Putamen (tissue), 1 donor: ENCODE measurements at places on chromosomes 16 and 17.

DNA sequence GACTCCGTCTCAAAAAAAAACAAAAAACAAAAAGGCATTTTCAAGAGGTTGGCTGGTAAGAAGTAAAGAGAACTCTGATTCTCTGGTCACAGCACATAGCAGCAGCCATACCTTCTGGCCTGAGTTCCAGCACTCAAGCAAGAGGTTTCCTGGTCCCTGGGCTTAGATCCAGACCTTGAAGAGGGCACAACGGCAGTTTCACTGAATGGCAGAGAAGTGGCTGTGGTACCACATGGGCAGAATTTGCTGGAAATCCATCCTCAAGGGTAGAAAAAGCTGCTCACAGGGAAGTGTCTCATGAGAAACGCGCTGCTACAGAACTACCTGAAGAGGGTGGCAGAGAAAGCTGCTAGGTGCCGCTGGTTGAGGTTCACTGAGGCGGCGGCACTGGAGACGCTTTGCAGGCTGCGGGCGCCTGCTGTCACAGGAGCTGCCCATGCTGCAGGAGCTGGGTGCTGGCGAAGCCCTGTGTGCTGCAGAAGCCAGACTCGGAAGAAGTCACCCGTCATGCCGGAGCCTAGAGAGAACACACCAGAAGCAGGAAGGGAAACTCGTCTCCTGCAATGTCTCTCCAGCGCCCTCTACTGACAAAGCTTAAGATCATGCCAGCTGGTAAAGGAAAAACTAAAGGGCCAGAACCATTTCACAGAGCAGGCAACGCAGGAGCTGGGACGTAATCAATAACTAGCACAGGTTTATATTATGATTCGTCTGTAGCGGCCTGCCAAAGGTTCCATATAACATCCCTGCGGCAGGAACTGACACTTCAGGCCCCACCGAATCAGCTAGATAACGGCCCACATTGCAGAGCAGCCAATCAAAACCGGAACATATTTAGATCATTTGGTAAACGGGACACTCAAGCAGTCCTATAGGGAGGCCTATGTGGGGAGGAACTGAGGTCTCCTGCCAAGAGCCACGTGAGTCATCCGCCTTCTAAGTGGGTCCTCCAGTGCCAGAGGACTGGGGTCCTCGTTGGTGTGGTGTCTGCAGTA, 5.4 kb upstream of the ZNF213 start:
- DNase-seq: peak; percentile 87

- no peak for DNase-seq
These were observed 80.0 kb upstream of the CDH5 start for GRCh38 chr16:66286527-66286926.

DNA sequence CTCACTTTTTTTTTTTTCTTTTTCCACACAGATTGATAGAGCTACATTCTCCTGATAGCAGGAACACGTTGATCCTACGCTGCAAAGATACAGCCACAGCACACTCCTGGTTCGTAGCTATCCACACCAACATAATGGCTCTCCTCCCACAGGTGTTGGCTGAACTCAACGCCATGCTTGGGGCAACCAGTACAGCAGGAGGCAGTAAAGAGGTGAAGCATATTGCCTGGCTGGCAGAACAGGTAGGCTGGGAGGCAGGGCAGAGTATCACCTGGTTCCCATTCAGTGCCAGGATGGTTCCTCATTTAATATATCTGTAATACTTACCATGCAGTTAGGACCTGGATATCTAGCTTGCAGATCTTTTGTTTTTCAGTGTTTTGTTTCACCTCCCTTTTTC, 51.1 kb upstream of the VPS4A start:
- DNase-seq: no peak

- no peak for DNase-seq
These were observed 34.6 kb downstream of the SLC38A8 start for GRCh38 chr16:84007965-84008364.

DNA sequence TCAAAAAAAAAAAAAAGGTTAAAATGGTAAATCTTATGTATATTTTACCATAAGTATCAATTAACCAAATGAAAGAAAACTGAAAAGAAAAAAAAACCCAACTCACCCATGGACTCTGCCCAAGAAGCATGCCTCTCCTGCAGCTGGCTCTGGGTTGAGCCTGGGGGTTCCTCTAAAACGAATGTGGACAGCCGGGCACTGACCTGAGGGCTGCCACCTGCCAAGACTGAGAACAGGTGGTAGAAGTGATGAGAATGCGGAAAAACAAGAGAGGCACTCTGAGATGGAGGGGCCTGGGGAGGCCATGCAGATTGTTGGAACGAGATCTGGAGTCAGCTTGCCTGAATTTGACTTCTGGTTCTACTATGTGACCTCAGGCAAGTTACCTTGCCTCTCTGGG, 85.5 kb upstream of the MSI2 start:
- DNase-seq: no peak

- DNase-seq: no peak
These were observed 573 bp downstream of the CHST6 start for GRCh38 chr16:75494661-75495075.

DNA sequence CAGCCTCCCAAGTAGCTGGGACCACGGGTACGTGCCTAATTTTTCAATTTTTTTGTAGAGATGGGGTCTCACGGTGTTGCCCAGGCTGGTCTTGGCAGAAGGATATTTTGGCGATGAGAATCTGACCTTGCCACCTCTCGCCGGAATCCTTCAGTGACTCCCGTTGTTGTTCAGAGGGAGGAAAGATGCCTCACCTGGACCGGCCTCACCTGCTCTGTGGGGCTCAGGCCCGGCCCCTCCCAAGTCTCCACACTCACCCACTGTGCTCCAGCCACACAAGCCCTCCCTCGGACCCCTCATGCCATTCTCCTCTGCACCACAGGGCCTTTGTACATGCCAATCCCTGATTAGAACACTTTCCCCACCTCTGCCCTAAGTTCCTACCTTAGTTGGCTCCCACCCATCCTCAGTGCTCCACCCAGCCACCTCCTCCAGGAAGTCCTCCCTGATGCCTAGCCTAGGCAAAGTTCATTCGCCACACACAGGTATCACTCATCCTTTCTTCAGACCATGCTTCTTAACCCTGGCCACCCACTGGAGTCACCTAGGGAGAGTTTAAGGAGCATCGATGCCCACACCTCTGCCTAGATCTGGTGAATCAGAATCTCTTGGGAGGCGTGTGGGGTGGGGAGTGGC, 136.1 kb downstream of the GSG1L start:
- DNase-seq: no peak

- no peak for DNase-seq
These were observed 16.0 kb downstream of the RNF43 start for GRCh38 chr17:58401287-58401686.

DNA sequence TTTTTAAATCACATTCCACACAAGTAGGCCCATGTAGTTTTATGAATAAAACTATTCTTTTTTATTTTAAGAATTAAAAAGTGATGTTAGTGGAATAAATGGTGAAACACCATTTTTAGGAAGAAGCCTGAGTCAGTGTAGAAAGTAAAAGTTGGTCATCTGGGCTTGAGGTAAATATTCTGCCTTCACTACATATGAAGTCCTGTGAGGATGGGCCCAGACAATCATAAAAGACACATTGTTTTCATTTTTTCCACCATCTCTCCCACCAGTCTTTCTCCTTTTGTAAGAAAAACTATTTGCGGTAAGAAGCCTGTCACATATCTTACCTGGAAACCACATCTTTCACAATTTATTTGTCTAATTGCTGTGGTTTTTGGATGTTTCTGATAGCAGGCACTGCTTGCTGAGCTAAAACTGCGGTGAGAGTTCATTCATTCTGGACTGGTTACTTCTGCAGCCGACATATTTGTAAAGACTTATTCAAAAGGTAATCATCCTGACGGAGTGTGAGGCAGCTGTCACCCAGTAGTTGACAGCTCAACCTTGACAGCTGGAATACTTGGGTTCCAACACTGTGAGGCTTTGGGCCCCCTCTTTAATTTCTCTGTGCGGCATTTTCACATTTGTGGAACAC, 10.6 kb upstream of the RFFL start:
- no peak for DNase-seq

- peak; percentile 15 for DNase-seq
These were observed 313.7 kb downstream of the MAF start for GRCh38 chr16:79286646-79287423.

GRCh38 chr17:62572888-62573401, 54.5 kb upstream of the MRC2 start:
- DNase-seq: no peak

DNA sequence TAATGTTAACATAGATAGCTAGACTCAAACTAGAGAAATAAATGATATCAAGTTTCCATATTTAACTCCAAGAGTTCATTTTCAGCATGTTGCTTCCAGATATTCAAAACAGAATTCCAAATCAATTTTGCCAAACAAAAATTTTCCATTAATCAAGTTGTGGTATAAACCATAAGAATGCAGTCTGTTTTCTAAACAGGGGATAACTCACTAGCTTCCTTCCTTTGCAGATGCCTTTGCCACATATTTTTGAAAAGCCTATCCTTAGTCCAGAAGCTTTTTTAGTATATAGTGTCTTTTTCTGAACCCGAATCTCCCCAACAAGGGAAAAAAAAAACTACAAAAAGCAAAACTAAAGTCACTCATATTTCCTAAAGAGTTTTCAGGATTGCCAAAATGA, 61.5 kb downstream of the HELZ start:
- DNase-seq: no peak

GRCh38 chr17:45385331-45385997, 47.2 kb downstream of the ARHGAP27 start:
- DNase-seq: peak; percentile 75

DNA sequence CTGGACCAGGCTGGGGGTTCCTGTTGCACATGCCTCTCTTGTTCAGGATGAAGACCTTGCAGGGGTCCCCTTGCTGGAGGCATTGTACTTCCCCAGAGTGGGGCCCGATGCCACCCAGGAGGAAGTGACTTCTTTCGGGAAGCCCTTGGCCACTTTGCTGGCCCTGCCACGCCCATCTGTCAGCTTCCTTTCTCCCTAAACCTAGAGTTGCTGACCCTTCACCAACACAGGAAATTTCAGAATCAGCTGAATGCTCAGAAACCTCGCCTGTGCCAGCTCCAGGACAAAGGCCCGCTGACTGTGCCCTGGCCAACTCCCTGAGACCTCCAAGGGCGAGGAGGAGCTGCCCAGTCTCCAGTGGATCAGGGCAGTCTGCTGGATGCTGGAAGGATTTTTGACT, 26.7 kb downstream of the WNT9B start:
- DNase-seq: peak; percentile 2

- no peak for DNase-seq
These were observed 24.9 kb downstream of the USP31 start for GRCh38 chr16:23124315-23124714.

DNA sequence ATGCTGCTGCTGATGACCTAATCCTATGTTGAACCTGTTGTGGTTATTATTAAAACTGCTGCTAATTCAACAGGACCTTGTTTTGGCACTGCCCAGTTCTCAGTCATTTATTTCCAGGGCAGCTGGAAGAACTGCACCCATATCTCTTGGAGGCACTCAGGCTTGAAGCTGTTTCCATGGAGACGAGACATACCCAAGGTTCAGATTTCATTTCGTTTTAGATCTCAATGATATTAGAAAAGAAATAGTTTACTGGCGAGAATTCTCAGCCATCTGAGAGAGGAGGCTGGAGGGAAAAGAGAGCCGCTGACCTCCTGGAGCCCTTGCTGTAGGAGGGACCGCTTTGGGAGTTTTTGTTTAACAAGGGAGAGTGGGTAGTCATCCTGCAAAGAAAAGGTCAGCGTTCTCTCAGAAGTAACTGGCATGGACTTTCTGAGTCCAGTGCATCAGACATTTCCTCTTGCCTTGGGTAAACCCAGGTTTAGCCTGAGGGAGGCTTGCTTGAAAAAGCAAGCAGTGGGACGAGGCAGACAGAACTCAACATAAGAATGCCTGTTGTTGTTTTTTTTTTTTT, 75.4 kb downstream of the YPEL2 start:
- no peak for DNase-seq

GRCh38 chr17:83041305-83041704, 38.1 kb upstream of the METRNL start:
- no peak for DNase-seq

DNA sequence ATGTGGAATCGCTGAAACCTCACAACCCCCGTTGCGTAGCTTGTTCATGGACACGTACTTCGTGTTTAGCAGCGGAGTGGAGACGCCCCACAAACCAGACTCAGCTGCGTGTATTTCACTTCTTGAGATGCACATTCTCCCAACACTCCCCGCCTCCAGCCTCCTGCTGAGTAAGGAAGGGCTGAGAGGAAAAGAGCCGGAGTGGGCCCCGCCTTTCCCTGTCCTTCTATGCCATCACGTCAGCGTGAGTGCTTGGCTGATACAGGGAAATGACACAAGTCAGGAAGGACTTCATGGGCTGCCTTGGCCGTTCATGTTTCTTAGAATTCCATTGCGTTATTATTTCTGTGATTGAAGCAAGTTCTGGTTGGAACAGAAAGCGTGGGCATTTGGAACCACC, 68.6 kb upstream of the CBX4 start:
- DNase-seq: no peak

DNA sequence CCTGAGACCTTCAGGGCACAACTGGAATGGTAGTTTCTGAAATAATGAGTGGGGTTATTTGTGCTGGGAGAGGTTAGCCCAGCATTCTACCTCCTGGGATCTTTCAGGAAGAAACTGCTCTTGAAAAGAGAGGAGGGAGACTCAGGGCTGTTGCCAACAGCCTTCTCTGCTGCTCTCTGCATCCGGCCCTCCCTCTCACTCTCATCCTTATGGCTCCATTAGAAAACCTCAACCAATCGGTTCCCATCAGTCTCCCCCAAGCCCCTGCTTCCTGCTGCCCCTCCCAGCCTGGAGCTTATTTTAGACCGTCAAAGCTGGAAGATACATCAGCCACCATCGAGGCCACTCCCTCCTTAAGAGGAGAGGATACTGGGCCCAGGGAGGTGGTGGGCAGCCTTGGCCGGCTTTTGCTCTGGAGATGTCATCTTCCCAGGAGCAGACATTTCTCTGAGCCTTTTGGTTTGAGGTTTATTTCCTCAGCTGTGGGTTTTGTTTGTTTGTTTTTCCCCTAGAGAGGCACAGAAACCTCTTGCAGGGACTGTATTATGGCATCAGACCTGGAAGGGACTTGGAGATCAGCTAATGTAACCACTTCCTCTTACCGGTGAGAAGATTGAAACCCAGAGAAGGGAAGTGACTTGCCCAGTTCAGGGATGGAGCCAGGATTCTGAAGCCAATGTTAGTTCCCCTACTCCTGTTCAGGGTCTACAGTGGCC, 2.7 kb downstream of the MPRIP start:
- DNase-seq: peak; percentile 57

GRCh38 chr17:82983510-82984248, 95.7 kb upstream of the METRNL start:
- no peak for DNase-seq

- no peak for DNase-seq
These were observed 44.7 kb upstream of the ACSF3 start for GRCh38 chr16:89048871-89049422.
